Thoracic aorta (tissue), 2 donors: ENCODE measurements at places on chromosomes 3 and 15.

- no peak for DNase-seq
Measured at GRCh38 chr3:171458071-171458863, 1.9 kb downstream of the TNIK start.

- DNase-seq: no peak
Measured at GRCh38 chr3:144039661-144040060, 68.0 kb downstream of the DIPK2A start.

- no peak for DNase-seq
Measured at GRCh38 chr3:9146367-9147071, 102.9 kb downstream of the SRGAP3 start.

- DNase-seq: no peak
Measured at GRCh38 chr3:172915911-172916514, 165.5 kb downstream of the ECT2 start.

GRCh38 chr3:12239301-12239700, 49.6 kb upstream of the PPARG start:
- DNase-seq: no peak

DNA sequence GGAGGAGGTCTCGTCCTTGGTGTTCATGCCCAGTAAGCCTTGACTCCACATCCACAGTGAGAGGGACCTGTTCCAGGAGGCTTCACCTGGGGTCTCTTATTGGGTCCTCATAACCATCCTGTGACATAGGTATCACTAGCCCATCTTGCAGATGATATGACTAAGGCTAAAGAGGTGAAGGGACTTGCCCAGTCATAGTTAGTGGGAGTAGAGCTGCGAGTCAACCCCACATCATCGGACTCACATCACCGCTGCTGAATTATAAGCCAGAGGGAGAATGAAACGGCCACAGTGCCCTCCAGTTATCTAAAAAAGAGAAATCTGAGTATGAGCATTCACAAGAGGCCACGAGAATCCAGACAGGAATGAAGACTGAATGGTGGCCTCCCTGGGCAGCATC, 66.0 kb downstream of the MESD start:
- DNase-seq: no peak

DNA sequence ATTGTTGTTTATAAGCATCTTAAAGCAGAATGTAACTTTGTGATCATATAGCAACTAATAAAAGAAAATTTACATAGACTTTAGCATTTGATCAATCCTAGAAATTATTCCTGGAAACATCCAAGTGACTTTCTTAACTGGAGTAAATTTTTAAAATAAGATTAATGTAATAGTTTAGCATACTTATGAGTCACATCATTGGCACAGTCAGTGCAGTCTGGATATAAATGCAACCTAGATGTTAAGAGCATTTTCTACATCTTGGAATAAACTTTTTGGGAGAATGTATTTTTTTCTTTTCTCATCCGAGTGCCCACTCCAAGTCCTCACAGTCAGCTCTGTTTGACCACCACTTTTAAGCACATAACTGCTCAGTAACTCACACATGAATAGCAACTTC, 324.6 kb upstream of the PLSCR5 start:
- no peak for DNase-seq

DNA sequence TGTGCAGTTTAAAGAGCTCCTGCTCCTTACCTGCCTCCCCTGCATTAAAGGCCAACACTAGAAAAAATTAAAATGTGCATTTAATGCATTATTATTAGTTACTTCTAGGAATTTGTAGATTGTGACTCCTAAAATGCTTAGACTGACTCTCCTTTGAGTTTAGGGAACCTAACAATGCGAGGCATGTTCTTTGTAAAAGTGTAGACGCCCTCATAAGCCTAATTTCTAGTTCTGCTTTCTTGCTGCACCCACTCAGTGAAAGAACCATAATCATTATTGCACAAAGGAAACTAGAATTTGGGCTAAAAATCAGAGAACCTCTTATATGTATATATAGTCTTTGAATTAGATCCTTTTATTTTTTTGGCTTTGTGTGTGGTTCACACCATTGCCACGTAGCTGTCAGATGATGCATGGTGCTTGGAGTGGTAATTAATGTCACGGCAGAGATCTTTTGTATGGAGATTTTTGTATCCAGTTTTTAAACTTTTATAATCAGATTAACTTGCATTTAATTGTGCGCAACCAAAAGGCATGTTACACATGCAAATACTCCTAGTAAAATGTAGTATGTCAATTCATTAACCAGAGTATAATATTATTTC, 710 bp downstream of the ABHD10 start:
- DNase-seq: no peak

DNA sequence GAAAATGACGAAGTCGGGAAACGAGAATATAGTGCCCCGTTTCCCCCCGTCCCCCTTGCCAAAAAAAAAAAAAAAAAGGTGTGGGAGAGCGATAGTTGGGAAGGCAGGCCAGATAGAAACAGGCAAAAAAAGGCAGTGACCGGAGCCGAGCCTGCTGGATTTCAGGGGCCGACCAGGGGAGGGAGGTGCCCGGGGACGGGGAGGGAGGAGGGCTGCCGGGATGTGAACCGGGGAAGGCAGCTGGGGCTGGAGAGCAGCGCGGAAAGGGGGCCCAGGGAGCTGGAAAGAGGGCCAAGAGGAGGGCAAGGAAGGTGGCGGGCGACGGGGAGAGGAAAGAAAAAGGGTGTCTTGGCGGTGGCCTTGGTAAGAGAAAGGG, 837 bp downstream of the LRRN1 start:
- no peak for DNase-seq

GRCh38 chr3:21573291-21573690, 177.7 kb downstream of the ZNF385D start:
- DNase-seq: no peak

- DNase-seq: no peak
Measured at GRCh38 chr3:138812806-138813205, 21.9 kb downstream of the PIK3CB start.

GRCh38 chr3:71172951-71173350, 410.6 kb downstream of the FOXP1 start:
- no peak for DNase-seq

- no peak for DNase-seq
Measured at GRCh38 chr15:25879438-25879837, 16.3 kb upstream of the ATP10A start.

GRCh38 chr3:100796556-100796955, 87.3 kb downstream of the TFG start:
- DNase-seq: no peak

DNA sequence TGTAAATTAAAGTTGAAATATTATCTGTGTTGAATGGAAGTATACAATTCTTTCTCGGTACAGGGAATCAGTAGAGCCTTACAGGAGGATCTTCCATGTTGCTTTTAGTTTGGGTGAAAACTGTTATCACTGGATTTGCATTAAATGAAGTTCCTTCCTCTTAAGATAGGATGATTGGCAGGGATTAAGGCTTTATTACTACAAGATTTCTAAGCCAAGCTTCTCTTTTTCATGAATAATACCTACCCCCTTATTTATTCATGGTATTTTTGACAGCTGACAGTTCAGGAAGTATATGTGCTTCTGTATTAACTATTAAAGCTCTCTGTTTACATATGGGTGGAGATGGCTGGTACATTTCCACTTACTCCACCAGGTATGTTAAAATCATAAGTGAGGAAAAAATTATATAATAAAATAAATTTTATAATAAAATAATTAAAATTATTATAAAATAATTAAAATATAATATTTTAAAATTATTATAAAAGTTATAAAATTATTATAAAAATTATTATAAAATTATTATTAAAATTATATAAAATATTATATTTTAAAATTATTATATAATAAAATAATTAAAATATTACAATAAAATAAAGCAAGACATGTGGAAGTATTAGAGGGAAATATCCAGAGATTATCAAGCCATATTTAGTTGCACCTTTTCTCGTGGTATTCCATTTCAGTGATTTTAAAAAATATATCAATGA, 332.9 kb downstream of the ROBO2 start:
- no peak for DNase-seq

- no peak for DNase-seq
Measured at GRCh38 chr3:45664578-45664977, 24.6 kb upstream of the SACM1L start.

GRCh38 chr3:151278230-151278629, at the start of gene P2RY14:
Gene P2RY14 (minus strand): TSS chr3:151278542. CDS start chr3:151214316, 64,226 bp downstream.
- no peak for DNase-seq

GRCh38 chr15:45549541-45550220, 27.1 kb upstream of the SLC30A4 start:
- DNase-seq: no peak

DNA sequence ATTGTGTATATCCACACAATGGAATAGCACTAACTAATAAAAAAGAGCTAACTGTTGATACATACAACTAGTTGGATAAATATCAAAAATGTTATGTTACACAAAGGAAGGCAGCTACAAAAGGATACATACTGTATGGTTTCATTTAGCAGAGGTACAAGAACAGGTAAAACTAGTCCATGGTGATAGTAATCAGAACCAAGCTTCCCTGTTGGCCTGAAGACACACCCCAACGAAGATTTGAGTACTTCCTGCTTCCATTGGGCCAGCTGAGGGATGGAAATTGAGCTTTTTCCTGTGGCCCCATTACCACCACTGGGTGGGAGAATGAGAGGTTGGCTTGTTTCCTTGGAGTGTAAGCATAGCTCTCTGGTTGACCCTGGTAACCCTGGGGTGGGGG, 117.3 kb upstream of the CADPS start:
- DNase-seq: no peak

GRCh38 chr3:14253707-14254382, 75.2 kb downstream of the LSM3 start:
- DNase-seq: no peak

DNA sequence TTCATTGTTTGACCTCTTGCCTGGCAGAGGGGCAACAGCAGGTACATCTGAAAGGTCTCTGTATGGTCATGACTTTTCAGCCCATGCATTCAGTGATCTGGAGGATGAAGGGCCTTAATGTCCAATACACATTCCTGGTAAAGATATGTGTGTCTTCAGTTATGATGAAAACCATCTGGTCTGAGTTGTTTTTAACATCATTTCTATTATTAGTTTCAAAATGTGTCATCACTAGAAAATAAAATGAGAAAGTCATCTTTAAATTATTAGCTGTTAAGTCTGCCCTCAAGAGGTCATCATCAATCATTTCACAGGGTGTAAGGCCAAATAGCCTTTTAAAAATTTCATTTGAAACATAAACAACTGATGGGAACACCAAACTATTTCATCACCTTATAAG, 92.1 kb upstream of the PLSCR4 start:
- no peak for DNase-seq

DNA sequence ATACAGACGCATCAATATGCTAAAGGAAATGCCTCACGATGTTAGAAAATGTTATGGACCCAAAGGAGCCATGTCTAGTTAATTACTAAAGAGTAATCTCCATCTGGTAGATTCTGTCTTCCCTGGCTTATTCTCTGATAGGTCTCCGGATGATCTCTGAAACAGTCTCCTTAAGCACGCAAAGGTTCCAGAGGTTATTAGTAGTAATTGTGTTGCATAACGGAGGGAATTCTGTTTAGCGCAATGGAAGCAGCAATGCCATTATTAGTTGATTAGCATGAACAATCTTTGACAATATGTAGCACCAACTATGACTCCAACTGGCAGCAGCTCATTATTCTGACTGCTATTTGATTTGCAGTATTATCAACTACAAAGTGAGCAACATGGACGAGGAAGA, 952.5 kb upstream of the SEMA6D start:
- no peak for DNase-seq

- no peak for DNase-seq
Measured at GRCh38 chr15:34973512-34973911, 4.0 kb upstream of the AQR start.

DNA sequence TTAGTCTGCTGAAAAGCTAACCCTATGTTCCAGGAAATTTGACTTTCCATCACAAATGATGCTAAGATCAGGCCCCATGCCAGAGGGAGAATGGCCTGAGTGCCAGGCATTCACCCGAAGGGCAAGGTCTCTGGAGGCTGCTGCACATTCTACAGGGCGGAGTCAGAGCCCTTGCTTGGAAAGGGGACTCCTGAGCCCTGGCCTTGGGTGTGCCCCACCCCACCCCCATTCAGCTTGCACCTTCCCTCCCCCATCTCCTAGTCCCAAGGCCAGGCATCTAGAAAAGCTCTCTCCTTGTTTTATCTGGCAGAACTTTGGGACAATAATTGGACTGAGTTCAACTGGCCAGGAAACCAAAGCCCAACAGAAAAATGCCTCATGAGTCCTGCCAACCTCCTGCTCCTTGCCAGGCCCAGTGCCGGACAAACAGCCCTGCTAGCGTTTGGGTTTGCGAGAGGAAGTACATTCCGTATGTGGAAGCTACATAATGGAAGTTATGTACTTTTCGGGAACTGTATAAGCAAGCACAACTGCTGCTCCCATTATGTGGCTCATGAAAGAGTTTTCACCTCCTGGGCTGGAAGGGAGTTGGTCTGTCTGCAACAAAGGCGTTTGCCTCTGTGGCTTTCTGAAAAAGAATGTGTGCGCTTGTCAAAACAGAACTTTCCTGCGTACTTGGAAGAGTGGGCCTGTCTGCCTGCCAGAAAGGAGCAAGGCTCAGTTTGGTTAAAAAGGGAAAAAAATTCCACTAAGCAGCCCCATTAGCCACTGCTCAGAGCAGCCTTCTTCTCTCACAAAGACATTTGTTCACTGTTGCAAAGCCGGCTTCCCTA, 321.5 kb upstream of the CTNNB1 start:
- DNase-seq: peak; percentile 66

GRCh38 chr15:72313448-72313840, 6.5 kb downstream of the CELF6 start:
- no peak for DNase-seq

GRCh38 chr3:18649666-18650363, 224.7 kb upstream of the SATB1 start:
- DNase-seq: no peak

DNA sequence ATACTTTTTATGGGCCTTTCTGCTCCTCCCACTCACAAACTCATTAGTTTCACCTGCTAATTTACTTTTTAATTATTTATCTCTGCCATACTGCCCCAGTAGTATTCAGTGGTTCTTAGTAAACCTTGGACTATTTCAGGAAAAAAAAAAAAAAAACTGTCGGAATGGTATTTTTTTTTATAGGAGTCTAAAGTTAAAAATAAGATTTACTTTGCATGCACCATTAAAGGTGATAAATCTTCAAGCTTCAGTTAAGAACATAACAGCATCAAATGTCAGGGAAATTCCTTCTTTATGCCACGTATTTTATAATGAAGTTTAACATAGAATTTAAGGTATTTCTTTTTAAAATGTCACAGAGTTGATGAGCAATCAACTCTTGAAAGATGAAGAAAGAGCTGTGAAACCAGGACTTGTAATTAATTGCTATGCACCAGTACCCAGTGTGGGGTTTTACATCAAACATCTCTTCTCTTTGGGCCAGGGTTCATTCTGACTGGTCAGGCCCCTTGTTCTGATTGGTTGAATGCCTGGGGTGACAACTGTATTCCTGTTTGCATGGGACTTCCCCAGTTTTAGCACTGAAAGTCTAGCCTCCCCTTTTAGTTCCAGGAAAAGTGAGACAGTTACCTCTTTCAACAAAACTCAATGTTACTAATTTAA, 40.3 kb upstream of the PTPRG start:
- DNase-seq: no peak
